ENCODE measurements at places on chromosomes 16 and 17. TPM values are rescaled to one million over a fixed set of nuclear protein-coding genes. Genes with fewer than 3 reads are reported as not detected.

SOX8 gene
- polyA plus RNA-seq = 0.25 TPM

PERCC1 gene
- not detected for polyA plus RNA-seq

SLC16A11 gene
- polyA plus RNA-seq = 2.3 TPM

CTRB1 gene
- 2.0 TPM for polyA plus RNA-seq

KRT25 gene
- not detected for polyA plus RNA-seq

FA2H gene
- 4.7 TPM for polyA plus RNA-seq

NARF gene
- polyA plus RNA-seq = 31.1 TPM

KCNAB3 gene
- 2.3 TPM for polyA plus RNA-seq

PLK1 gene
- polyA plus RNA-seq = 16.3 TPM

BICDL2 gene
- polyA plus RNA-seq = 144 TPM

CACNG4 gene
- 0.29 TPM for polyA plus RNA-seq

TBX2 gene
- 6.2 TPM for polyA plus RNA-seq

NUDT7 gene
- polyA plus RNA-seq = 6.6 TPM

TEKT5 gene
- polyA plus RNA-seq = not detected

CD300LB gene
- polyA plus RNA-seq = 0.11 TPM

DPEP2 gene
- 0.57 TPM for polyA plus RNA-seq

ASPHD1 gene
- polyA plus RNA-seq = 0.31 TPM

CDRT15L2 gene
- not detected for polyA plus RNA-seq

All from esophagus (tissue), 2 donors.